ENCODE measurements at places on chromosomes 2 and 18. TPM values are rescaled to one million over a fixed set of nuclear protein-coding genes. Genes with fewer than 3 reads are reported as not detected.

HRH4 gene
- 0.06 TPM for total RNA-seq

RBFA gene
- total RNA-seq, result 19.6 TPM

NEU2 gene
- not detected for total RNA-seq

HSPE1 gene
- total RNA-seq, result 168 TPM

DCDC2C gene
- not detected for total RNA-seq

CD8B2 gene
- not detected for total RNA-seq

ZNF804A gene
- not detected for total RNA-seq

SFTPB gene
- total RNA-seq, result 1.1 TPM

FAM124B gene
- 0.56 TPM for total RNA-seq

CCDC74B gene
- not detected for total RNA-seq

UGT1A5 gene
- 10.0 TPM for total RNA-seq

L3MBTL4 gene
- 11.9 TPM for total RNA-seq

MAB21L4 gene
- total RNA-seq, result 3.7 TPM

DNA sequence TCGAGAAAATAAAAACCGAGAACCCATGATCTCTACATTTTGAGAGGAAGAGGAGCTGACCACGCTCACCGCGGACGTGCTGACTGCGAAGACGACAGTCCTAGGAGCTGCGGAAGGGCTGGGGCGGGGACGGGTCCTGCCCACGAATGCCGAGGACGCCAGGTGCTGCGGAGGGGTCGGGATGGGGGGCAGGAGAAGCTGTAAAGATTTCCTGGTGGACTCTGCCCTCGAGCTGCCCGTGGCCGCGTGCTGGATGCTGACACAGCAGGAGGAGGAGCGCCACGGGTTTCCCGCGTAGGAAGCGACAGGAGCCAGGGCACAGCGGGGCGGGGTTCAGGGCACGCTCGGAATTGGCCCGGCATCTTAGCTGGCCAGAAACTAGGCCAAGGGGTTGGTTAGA lies 22.2 kb downstream of the ZSCAN30 start:
- DNase-seq, result no peak

DNA sequence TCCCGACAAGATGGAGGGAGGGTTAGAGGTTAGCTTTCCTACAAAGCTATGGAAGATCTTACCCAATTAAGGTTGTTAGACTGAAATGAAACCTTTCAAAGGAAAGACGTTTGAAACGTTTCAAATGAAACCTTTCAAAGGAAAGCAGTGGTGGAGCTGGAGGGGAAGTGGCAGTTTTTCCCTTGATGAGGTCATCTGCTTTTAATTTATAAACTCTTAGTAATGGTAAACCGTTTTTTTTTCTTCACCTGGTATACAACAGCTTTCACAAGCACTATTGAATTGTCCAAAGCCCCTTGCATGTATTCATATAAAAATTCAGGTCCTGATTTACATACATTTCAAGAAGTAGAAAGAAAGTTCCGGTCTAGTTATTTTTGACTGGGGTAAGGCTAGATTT lies 7.4 kb downstream of the PMAIP1 start:
- no peak for DNase-seq

- DNase-seq, result no peak
These were observed 284.0 kb upstream of the NXPH2 start for GRCh38 chr2:139064159-139064558.

GRCh38 chr2:8722986-8723385 lies 41.1 kb downstream of the ID2 start:
- DNase-seq, result no peak

- no peak for DNase-seq
These were observed 130.0 kb upstream of the CTDP1 start for GRCh38 chr18:79549638-79550000.

DNA sequence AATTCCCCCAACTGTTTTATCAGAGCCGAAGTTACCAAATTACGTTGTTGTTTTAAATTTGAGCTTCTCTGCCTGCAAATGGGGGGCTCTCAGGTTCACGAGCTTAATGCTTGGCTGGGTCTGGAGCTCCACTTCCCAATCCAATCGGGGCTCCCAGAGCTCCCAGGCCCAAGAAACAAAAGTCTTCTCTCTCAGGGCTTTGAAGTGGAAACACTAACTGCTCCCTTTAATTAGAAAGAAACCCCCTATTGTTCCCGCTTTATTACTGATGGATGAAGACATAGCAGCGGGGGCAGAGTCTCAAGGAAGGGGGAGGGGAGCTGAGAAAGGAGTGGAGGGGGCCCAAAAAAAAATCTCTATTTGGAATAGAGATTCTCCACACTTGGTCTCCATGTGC lies 15.6 kb upstream of the PKDCC start:
- no peak for DNase-seq

GRCh38 chr18:51430538-51430937 lies 233.1 kb upstream of the MEX3C start:
- no peak for DNase-seq

DNA sequence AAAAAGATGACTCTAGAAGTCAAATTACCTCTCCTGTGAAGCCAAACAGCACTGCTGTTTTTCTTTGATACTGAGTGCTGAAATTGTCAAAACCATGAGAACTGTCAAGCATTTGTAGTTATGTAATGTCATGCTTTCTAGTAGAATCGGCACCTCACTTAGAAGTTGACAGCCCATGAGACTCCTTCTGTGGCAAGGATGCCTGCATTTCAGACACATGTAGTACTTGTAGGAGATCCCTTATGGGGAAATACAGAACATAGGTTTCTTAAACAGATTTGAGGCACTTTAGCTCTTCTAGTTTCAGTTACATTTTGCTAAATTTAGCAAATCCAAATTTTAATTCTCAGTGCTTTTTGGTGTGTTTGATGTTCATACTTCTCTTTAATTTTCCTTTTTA lies 15.7 kb downstream of the ZNF407 start:
- no peak for DNase-seq

GRCh38 chr2:26483957-26484565 lies 6.1 kb upstream of the OTOF start:
- DNase-seq, result no peak

- no peak for DNase-seq
These were observed at the start of gene NLRC4 for GRCh38 chr2:32264422-32265105. TSS of gene NLRC4 (minus strand) at chr2:32264886. CDS start at chr2:32256775, 8,111 bp downstream.

DNA sequence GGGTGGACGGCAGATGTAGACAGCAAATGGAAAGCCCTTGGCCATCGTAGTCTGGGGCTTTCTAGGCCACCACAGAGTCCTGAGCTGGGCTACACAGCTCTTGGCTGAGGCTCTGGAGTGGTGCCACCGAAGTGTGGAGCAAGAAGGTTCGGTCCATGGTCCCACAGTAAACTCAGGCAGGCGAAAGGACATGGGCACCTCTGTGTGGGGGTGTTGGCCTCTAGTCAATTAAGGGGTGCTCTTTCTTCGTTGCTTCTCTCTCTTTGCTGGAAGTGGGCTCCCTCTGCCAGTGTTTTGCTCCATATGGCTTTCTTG lies 34.7 kb upstream of the MRPL33 start:
- peak; percentile 71 for DNase-seq

GRCh38 chr2:104049438-104049837 lies 804.5 kb upstream of the POU3F3 start:
- DNase-seq, result no peak

DNA sequence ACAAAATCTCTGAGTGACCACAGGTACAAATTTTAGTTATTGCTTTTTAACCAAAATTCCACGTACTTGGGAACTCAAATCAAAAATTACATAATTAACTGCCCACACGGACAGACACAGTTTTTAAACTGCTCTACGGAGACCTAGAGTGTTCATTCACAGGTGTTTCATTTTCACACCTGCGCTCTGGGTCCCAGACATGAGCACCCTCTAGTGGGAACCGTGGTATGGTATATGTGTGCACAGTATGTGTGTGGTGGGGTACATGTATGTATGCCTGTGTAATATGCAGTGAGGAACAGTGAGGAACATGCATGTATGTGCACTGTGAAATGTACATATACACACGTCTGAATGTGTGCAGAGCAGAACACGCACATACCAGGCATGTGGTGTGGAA lies 65.0 kb downstream of the PPP4R1 start:
- no peak for DNase-seq

DNA sequence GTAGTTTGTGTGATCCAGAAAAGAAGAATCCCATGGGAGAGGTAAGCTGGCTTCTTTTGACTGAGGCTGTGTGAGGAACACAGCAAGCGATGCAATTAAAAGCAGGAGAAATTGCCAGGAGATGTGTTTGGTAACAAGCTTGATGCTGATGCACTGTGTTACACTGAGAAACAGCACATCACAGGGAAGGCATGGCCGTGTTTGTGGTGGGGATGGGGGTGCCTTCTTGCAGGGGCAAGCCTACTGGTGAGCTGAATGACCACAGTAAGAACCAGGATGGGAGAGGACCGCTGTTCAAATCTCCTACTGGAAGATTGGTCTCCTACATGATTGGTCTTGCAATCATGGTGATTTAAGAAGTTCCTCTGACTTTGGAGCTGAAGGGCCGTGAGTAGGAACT lies 477.7 kb upstream of the HS6ST1 start:
- DNase-seq, result no peak

GRCh38 chr2:63189026-63189425 lies 138.4 kb downstream of the OTX1 start:
- DNase-seq, result no peak

GRCh38 chr18:79644666-79645057 lies 34.9 kb upstream of the CTDP1 start:
- DNase-seq, result no peak

DNA sequence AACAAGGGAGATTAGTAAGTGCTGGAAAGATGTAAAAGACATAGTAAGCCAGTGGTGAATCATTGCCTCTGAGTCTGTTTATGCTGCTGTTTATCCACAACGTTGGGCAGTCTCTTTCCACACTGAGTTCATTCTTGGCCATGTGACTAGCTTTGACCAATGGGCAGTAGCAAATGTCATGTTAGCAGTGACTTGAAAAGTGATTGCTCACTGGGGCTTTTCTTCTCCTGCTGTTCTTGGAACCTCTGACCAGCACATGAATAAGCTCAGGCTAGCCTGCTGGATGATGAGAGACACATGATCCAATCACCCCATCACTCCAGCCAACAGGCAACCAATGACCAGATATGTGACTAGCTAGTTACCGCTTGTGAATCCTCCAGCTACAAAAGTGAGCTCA lies 360.4 kb downstream of the SLC4A3 start:
- DNase-seq, result no peak

DNA sequence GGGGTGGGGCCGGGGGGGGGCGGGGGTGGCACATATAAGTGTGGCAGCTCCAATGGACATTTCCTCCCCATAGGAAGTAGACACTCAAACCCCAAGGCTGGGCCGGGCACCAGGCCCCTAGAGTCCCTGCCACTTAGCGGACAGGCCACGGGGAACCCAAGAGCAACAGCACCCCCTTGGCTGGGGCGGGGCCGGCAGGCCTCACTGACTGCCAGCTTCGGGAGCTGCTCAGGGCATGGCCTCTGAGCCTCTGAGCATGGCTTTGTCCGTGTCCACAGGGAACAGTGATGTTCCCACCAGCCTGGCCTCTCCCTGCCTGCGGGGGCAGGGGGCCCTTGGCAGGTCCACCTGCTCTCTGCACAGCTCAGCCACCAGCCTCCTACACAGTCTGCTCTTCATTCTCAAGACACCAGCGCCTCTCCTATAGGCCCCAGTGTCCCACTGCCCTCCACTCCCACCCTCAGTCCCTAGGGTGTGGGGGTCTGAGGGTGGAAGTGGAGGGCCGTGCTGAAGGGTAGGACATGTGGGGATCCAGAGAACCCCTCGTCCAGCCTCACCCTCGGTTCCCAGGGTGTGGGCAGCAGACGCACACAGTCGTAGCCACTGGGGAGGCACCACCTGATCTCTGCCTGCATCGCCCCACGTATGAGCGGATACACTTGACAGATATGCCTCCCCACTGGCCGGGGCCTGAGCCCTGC lies 106.7 kb downstream of the FAM210A start:
- DNase-seq, result no peak

- DNase-seq, result no peak
These were observed 184.2 kb upstream of the SP5 start for GRCh38 chr2:170530803-170531564.

GRCh38 chr2:107448160-107448559 lies 378.5 kb upstream of the RGPD4 start:
- no peak for DNase-seq

GRCh38 chr2:146461068-146461467 lies 1383.8 kb upstream of the ACVR2A start:
- DNase-seq, result no peak

GRCh38 chr2:209960676-209961630 lies 41.5 kb upstream of the RPE start:
- DNase-seq, result peak; percentile 54

DNA sequence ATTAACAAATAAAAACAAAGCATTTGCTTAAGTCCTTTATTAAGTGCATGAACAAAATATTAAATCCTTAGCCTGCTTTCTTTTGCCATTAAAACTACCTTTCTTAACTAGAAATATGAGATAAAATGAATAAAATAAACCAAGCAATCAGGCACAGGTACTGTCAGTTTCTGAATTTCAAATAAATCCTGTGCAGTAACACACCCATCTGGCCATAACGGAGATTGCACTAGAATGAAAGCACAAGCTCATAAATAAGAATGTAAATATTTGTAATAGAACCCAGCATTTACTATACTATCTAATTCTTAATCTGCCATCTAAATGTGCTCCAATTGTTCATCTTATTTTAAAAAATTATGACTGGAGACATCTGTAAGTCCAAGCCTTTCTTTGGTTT lies 31.9 kb downstream of the PRKRA start:
- DNase-seq, result no peak

GRCh38 chr2:32851777-32852439 lies 94.8 kb upstream of the LTBP1 start:
- no peak for DNase-seq

- DNase-seq, result no peak
These were observed 39.4 kb downstream of the CMPK2 start for GRCh38 chr2:6826081-6826913.

DNA sequence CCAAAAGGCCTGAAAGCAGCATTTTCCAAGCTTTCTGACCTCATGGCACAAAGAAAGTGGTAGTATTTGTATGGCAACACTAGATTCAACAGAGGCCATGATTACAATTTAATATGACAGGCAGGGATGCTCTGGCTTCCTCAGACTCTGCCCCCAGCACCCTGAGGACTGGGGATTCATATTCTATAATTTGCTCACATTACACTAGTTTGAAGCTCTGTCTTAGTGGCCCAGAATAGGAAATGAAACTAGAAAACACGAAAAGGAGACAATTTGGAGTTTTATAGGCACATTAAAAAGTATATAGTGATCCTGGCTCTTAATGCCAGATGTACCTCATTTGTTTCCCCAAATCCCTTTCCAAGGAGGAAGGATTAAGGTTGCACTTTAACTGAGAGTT lies 173.0 kb upstream of the STK17B start:
- no peak for DNase-seq

DNA sequence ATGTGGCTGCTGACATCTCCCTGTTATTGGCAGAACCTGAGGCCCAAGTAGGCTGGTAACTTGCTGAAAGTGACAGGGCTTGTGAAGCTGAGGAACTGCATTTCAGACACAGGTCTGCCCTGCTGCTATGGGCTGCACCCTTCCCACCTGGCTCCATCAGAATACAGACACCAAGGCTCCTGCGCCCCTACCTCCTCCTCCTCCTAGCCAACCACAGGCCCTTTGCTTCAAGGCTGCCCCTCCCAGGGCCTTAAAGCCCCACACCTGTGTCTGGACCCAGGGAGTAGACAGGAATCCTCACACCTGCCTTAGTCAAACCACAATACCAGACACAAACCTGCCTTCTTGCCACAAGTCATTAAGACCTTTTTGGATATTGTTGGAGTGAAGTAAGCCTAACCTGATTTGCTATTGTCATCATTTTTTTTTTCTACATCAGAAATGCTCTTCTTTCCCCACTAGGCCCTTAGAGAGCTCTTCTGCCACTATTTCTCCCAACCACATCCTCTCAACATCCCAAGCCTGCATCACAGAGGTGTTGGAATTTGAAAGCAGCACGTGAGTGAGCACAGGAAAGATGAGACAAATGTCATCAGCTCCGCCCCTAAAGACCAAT lies 489.7 kb downstream of the EIPR1 start:
- DNase-seq, result peak; percentile 15

All from right lobe of liver (tissue), 6 donors.